ENCODE measurements at places on chromosomes 4 and X.

DNA sequence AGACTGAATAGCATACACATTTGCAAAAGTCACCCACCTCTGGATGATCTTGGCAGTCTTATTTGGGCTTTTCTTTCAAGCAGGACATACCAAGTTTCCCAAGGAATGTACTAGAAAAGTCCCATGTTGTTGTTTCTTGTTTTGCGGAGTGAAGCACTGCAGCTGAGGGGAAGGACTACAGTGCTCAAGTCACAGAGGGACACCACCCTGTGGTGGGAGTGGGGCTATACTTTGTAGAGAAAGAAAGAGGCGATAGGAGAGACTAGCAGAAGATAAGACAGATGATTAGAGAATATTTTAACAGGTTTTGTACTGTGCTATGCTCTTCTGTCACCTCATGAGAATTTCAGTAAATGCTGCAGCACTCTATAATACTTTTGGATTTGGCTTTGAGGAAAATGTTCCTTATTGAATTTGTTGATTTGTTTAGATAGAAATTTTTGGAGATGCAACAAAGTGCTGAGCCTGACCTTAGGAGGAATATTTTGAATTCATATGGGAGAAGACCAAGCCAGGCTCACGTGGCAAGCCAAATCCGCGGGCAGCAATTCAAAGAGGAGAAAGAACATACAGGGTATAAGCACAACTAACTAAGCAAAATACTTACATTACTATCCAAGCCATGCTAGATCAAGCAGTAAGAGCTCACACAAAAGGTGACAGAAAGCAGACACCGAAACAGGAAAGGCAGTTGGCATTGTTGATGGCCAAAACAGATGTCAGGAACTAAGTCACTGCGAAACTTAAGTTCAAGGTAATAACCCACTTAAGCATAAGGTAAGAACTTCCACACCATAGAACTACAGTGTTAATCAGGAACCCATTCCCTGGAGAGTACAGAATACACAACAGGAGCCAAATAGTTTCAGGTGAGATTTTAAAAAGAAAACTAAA, 280.3 kb upstream of the INTU start:
- no peaks in the 10 kb centered on the region for H3K4me1 ChIP-seq
- no peak overlapping the region for H3K27ac ChIP-seq
- DNase-seq: no peak
- no peaks in the 10 kb centered on the region for H3K36me3 ChIP-seq
- no peaks in the 10 kb centered on the region for H3K27me3 ChIP-seq
- no peak overlapping the region for H3K4me3 ChIP-seq

- no peak overlapping the region for H3K4me3 ChIP-seq
- no peaks in the 10 kb centered on the region for H3K36me3 ChIP-seq
- no peak overlapping the region for H3K27ac ChIP-seq
- H3K27me3 ChIP-seq: peaks cover 14% of the 10 kb centered on the region
- no peaks in the 10 kb centered on the region for H3K4me1 ChIP-seq
These were observed 18.3 kb upstream of the MSX1 start for GRCh38 chr4:4841156-4841555.

- H3K27me3 ChIP-seq: no peaks in the 10 kb centered on the region
- no peak overlapping the region for H3K27ac ChIP-seq
- H3K4me1 ChIP-seq: no peaks in the 10 kb centered on the region
- H3K4me3 ChIP-seq: no peak overlapping the region
These were observed 495.4 kb downstream of the PCDH19 start for GRCh38 chrX:99914635-99915034.

DNA sequence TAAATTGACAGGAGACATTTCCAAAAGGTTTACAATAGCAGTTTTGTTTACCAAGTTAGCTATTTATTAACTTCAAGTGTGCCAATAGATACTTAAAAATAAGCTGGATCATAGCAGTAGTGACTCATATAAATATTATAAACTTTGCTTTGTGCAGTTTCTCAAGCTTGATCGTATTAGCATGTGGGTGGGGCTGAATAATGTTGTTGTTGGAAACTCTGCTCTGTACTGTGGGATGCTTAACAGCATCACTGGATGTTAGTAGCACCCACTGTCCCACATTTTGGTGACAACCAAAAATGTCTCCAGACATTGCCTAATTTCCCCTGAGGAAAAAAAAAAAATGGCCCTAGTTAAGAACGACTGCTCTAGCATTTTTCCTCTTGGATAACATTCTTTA, 855.2 kb upstream of the ADGRL3 start:
- no peaks in the 10 kb centered on the region for H3K4me1 ChIP-seq
- DNase-seq: no peak
- H3K27ac ChIP-seq: no peak overlapping the region
- no peaks in the 10 kb centered on the region for H3K27me3 ChIP-seq
- H3K36me3 ChIP-seq: no peaks in the 10 kb centered on the region

- no peak overlapping the region for H3K4me3 ChIP-seq
- H3K27me3 ChIP-seq: no peaks in the 10 kb centered on the region
- H3K4me1 ChIP-seq: peaks cover 11% of the 10 kb centered on the region
These were observed 23.0 kb upstream of the BCORL1 start for GRCh38 chrX:129959493-129959832.

DNA sequence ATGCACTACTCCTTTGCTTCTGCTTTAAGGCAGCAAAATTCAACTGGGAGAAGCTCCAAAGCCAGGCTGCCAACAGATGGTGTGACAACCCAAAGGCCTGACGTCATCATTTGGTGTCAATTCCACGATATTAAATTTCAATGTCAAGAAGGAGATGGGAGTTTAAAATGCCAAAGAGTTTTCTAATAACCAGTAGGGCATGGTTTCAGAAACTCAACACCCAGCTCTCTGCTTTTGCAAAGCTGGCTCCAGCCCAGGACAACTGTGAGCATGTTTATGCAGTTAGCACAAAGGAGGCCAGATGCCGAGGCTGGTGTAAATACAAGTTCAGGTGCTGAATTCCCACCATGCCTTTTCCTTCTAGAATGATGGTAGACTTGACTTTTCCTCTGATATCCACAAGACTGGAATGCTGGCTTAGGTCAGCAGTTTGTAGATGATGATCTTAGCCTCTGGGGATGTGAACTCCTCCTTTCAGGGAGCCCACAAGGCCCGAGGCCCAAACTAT, 67.3 kb downstream of the AFAP1 start:
- H3K27ac ChIP-seq: no peak overlapping the region
- no peak overlapping the region for H3K4me3 ChIP-seq
- no peaks in the 10 kb centered on the region for H3K27me3 ChIP-seq

DNA sequence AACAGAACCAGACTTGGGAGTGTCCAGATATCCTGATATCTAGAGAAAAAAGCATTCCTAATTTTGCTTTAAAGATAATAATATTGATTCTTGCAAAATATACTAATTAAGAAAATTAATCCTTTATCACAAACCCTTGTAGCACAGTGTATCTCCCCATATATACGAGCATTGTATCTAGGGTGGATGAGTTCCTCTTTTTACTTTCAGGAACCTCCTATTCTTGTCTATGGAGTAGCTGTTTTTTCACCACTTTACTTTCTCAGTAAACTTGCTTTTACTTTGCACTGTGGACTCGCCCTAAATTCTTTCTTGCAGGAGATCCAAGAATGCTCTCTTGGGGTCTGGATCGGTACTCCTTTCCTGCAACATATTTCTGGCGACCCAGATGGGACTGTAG, 103.9 kb downstream of the GLUD2 start:
- H3K27me3 ChIP-seq: no peaks in the 10 kb centered on the region
- no peaks in the 10 kb centered on the region for H3K36me3 ChIP-seq
- H3K4me1 ChIP-seq: peaks cover 10% of the 10 kb centered on the region
- H3K4me3 ChIP-seq: no peak overlapping the region
- H3K27ac ChIP-seq: no peak overlapping the region

GRCh38 chr4:139581096-139581495, 25.1 kb upstream of the SETD7 start:
- H3K27ac ChIP-seq: no peak overlapping the region
- H3K4me3 ChIP-seq: no peak overlapping the region
- DNase-seq: no peak
- peaks cover 2% of the 10 kb centered on the region for H3K27me3 ChIP-seq
- no peaks in the 10 kb centered on the region for H3K36me3 ChIP-seq

GRCh38 chr4:47088298-47088697, 56.9 kb downstream of the GABRB1 start:
- H3K36me3 ChIP-seq: no peaks in the 10 kb centered on the region
- H3K27ac ChIP-seq: no peak overlapping the region

GRCh38 chr4:180751009-180751408, 1492.2 kb upstream of the TENM3 start:
- no peak overlapping the region for H3K27ac ChIP-seq
- no peaks in the 10 kb centered on the region for H3K4me1 ChIP-seq

DNA sequence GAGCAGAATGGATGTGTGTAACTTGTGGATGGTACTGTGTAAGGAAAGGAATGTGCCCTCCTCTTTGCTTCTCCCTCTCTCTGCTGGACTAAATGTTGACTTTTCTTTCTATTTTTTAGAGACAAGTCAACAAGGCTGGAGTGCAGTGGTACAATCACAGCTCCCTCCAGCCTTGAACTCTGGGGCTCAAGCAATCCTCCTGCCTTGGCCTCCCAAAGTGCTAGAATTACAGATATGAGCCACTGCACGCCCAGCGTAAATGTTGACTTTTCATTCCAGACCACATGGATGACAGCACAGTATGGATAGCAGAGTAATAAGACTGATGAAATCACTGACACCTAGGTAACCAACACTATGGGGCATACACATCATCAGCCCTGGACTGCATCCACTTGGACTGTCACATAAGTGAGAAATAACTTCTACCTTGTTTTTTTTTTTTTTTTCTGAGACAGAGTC, 5.1 kb upstream of the RPS3A start:
- H3K4me3 ChIP-seq: no peak overlapping the region
- H3K27me3 ChIP-seq: peaks cover 4% of the 10 kb centered on the region
- no peak for DNase-seq
- peaks cover 2% of the 10 kb centered on the region for H3K36me3 ChIP-seq

DNA sequence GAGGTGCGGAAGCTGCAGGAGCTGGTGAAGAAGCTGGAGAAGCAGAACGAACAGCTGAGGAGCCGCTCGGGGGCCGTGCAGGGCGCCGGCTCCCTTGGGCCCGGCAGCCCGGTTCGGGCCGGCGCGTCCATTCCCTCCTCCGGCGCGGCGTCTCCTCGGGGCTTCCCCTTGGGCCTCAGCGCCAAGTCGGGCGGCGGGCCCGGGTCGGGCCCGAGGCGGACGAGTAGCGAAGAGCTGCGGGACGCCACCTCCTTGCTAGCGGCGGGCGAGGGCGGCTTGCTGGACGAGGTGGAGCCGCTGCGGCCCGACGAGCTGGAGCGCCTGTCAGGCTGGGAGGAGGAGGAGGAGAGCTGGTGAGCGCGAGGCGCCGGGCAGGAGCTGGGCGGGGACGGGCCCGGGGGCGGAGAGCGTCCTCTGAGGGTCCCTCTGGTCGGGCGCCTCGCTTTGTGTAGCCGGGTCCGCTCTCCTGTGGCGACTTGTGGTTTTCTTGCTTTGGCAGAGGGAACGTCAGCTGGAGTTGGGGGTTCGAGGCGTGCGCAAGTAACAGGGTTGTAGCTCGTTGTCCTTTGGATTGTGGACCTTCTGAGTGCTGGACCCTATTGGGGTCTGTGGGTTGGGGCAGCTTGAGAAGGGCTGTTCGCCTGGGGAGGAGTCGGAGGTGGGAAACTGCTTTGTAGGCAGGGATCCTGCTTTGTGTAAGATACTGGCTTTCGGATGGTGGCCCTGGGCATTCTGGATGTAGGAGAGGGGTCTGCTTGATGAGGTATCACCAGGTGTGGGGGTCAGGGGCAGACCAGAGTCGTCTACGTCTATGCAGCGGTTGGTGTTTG, 662 bp downstream of the SLAIN2 start:
- peak overlapping the region; percentile 92 for H3K27ac ChIP-seq
- peak; percentile 52 for DNase-seq
- peak overlapping the region; percentile 97 for H3K4me3 ChIP-seq
- no peaks in the 10 kb centered on the region for H3K36me3 ChIP-seq
- no peaks in the 10 kb centered on the region for H3K27me3 ChIP-seq
- H3K4me1 ChIP-seq: peaks cover 70% of the 10 kb centered on the region

DNA sequence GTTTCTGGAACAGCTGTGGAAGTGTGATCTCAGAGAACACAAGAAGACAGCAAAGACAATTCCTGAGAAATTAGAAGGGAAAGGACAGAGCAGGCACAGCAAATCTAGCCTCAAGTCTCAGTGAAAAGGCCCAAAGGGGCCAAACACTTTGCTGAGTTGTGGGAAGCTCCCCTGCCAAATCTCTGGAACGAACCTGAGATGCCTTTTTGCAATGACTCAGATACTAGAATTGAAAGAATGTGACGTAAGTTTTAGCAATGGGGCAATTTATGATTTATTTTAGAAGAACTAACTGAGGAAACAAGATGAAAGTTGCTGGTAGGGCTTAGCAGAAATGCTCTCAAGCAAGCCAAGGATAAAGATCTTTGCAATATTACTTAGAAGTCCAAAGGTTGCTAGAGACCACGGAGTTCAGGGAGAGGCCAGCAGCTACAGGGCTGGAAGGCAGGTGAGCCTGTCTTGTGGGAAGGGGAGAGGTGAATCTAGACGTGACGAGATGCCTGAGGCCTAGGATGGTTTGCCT, 92.8 kb downstream of the AMELX start:
- H3K27ac ChIP-seq: no peak overlapping the region
- H3K4me1 ChIP-seq: peaks cover 1% of the 10 kb centered on the region
- H3K27me3 ChIP-seq: peaks cover 2% of the 10 kb centered on the region
- no peak for DNase-seq
- H3K36me3 ChIP-seq: no peaks in the 10 kb centered on the region
- H3K4me3 ChIP-seq: no peak overlapping the region

GRCh38 chr4:581753-582361, 5.8 kb upstream of the TMEM271 start:
- no peak overlapping the region for H3K27ac ChIP-seq
- peaks cover 59% of the 10 kb centered on the region for H3K27me3 ChIP-seq
- peaks cover 9% of the 10 kb centered on the region for H3K4me1 ChIP-seq
- no peak for DNase-seq
- H3K4me3 ChIP-seq: no peak overlapping the region

GRCh38 chrX:93874554-93874953, 200.5 kb downstream of the FAM133A start:
- no peak for DNase-seq
- no peaks in the 10 kb centered on the region for H3K4me1 ChIP-seq
- H3K4me3 ChIP-seq: no peak overlapping the region
- no peaks in the 10 kb centered on the region for H3K36me3 ChIP-seq
- no peaks in the 10 kb centered on the region for H3K27me3 ChIP-seq

- no peak for DNase-seq
- H3K36me3 ChIP-seq: no peaks in the 10 kb centered on the region
- no peak overlapping the region for H3K27ac ChIP-seq
- H3K27me3 ChIP-seq: peaks cover 3% of the 10 kb centered on the region
- H3K4me3 ChIP-seq: no peak overlapping the region
These were observed 166.1 kb downstream of the STK32B start for GRCh38 chr4:5217421-5217820.

GRCh38 chr4:47926667-47927258, 12.4 kb upstream of the NFXL1 start:
- H3K27ac ChIP-seq: no peak overlapping the region

DNA sequence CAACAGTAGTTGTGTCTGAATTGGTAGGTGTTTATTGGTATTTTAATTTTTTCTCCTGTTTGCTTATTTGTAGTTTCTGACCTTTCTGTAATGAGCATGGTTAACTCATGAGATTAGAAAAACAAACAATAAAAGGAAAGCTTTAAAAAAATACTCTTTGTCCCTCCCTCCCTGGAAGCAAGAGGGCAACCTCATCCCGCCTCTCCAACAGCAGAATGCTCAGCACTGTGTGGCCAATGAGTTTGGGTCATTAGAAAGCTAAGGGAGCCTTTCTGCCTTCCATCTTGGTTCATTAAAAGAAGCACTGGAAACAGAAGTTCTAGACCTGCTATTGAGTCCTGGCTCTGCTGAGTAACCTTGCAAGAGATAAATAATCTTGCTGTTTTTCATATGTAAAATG, 33.9 kb downstream of the TRPC5 start:
- DNase-seq: no peak
- no peaks in the 10 kb centered on the region for H3K4me1 ChIP-seq
- no peaks in the 10 kb centered on the region for H3K27me3 ChIP-seq
